Left lung (tissue), 14 donors: ENCODE measurements at places on chromosomes 1 and 21. TPM values are rescaled to one million over a fixed set of nuclear protein-coding genes. Genes with fewer than 3 reads are reported as not detected.

DNA sequence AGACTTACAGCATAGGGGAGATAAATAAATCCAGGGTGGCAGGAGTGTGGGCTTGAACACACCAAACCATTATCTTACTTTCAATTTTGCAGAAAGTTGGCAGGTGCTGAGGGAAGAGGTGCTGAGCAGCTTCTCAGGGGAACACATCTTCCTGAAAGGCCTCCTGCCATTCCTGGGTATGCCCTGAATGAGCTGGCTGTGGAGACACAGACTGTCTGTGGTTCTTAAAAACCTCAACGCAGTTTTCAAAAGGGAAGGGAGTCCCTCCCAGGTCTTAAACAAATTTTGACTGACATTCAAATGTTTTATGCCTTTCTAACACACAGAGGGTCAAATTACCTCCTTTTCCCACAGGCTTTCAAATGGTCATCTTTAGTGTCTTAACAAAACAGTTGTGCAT lies 166.9 kb downstream of the TNFSF18 start:
- H3K36me3 ChIP-seq = no peaks in the 10 kb centered on the region
- no peaks in the 10 kb centered on the region for H3K4me1 ChIP-seq
- no peak for DNase-seq
- no peaks in the 10 kb centered on the region for H3K27me3 ChIP-seq
- H3K4me3 ChIP-seq = no peak overlapping the region
- H3K27ac ChIP-seq = no peak overlapping the region

GRCh38 chr1:22738069-22738435 lies 27.4 kb downstream of the EPHB2 start:
- no peak overlapping the region for H3K4me3 ChIP-seq
- H3K36me3 ChIP-seq = no peaks in the 10 kb centered on the region
- no peak overlapping the region for H3K27ac ChIP-seq
- H3K4me1 ChIP-seq = no peaks in the 10 kb centered on the region

- no peak overlapping the region for H3K4me3 ChIP-seq
- H3K4me1 ChIP-seq = peaks cover 13% of the 10 kb centered on the region
- no peaks in the 10 kb centered on the region for H3K36me3 ChIP-seq
- H3K27me3 ChIP-seq = no peaks in the 10 kb centered on the region
- peak overlapping the region; percentile 24 for H3K27ac ChIP-seq
Measured at GRCh38 chr1:205598841-205599668, 32.8 kb downstream of the ELK4 start.

DNA sequence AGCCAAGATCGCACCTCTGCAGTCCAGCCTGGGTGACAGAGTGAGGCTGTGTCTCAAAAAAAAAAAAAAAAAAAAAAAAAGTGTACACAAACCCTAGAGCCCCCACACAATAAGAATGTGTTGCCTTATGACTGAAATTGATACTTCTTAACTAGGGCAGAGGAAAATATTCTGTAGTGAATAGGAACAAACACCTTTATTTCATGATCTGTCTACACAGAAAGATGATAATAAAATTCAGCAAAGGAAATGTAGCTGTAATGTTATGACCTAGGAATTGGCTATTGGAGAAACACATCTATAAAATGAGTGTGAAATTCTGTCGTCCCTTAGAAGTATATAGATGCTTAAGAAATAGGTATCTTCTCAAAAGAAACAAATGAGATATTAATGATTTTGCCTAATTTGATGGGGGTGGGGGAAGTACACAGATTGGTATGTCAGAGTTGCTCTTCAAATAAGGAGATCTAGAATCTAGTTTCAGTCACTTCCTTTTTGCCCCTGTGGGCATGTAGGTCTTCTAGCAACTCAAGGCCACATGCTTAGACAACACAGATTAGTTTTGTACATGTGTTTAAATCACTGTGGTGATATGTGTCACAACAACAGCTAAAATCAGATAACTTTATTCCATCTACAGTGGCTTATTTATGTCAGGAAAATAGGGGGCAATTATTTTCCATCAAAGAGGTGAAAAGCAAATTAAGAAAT lies 10.7 kb upstream of the GPR25 start:
- no peaks in the 10 kb centered on the region for H3K36me3 ChIP-seq
- no peaks in the 10 kb centered on the region for H3K4me1 ChIP-seq

- no peaks in the 10 kb centered on the region for H3K4me1 ChIP-seq
- H3K4me3 ChIP-seq = no peak overlapping the region
- H3K27me3 ChIP-seq = no peaks in the 10 kb centered on the region
- DNase-seq = no peak
- no peak overlapping the region for H3K27ac ChIP-seq
Measured at GRCh38 chr1:65207317-65207716, 59.3 kb downstream of the AK4 start.

DNA sequence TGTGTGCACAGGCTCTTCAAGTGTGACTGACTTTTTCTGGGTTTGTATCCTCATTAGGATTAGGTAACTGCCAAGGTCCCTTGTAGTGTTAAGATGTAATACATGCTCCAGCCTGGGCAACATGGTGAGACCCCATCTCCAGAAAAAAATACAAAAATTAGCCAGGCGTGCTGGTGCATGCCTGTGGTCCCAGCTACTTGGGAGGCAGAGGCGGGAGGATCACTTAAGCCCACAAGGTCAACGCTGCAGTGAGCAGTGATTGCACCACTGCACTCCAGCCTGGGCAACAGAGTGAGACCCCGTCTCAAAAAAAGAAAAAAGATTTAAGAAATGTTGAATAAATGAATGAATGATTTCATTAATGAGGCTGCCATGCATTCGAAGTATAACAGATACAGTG lies 15.1 kb downstream of the ZBTB17 start:
- H3K27me3 ChIP-seq = no peaks in the 10 kb centered on the region
- H3K4me1 ChIP-seq = peaks cover 6% of the 10 kb centered on the region
- H3K4me3 ChIP-seq = no peak overlapping the region
- DNase-seq = no peak
- H3K36me3 ChIP-seq = no peaks in the 10 kb centered on the region

DNA sequence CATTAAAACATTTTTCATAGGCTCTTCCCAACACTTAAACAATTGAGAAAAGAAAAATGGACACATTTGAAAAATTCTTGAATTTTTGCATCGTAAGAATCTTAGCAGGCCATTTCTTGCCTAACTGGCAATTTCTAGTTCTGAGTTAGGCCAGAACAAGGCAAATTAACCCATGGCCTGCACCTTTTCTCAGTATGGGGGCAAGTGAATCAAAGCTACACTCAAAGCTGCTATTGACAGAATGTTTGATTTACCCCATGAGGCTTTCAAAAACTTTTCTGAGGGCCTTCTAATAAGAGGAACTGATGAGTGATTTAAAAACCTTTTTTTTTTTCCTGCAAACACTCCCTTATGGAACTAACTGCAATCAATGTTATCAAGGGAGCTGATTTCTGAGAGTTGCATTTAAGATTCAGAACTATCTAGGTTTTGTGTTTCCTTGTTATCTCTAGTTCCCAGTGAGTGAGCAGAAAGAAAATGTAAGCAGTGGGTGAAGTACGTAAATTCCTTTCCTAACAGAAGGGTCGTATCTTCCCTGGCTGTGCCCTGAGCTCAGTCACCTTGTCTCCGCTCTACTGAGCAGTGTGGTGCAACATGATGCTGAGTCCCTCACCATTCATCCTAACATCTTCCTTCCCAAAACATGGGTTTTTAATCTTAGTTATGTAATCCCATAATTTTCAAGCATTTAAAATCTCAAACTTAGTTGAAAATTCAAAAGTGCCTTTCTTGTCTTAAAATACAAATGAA lies 353.7 kb downstream of the DPYD start:
- peaks cover 17% of the 10 kb centered on the region for H3K36me3 ChIP-seq
- DNase-seq = no peak
- H3K27ac ChIP-seq = no peak overlapping the region

GRCh38 chr1:66890621-66891020 lies 34.0 kb downstream of the DNAI4 start:
- no peak for DNase-seq
- no peaks in the 10 kb centered on the region for H3K27me3 ChIP-seq
- H3K4me1 ChIP-seq = no peaks in the 10 kb centered on the region
- no peak overlapping the region for H3K27ac ChIP-seq

DNA sequence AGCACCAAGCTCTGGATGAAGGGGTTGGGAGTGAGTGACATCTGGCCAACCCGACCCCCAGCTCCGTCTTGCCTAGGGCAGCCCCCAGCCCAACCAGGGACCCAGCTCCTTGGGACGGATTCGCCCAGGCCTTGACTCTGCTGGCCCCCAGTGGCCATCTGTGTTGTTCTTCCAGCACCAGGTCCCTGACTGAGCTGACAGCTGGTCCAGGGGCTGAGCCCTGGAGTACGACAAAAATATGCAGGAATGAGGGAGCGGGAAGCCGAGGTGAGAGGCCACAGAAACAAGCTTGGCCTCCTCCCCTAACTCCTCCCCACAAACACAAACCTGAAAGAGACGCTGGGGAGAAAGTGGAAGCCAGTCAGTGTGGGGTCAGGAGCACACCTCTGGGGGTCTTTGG lies 55.0 kb upstream of the PAX7 start:
- no peaks in the 10 kb centered on the region for H3K4me1 ChIP-seq
- no peaks in the 10 kb centered on the region for H3K27me3 ChIP-seq
- no peaks in the 10 kb centered on the region for H3K36me3 ChIP-seq
- no peak overlapping the region for H3K27ac ChIP-seq
- H3K4me3 ChIP-seq = no peak overlapping the region

DNA sequence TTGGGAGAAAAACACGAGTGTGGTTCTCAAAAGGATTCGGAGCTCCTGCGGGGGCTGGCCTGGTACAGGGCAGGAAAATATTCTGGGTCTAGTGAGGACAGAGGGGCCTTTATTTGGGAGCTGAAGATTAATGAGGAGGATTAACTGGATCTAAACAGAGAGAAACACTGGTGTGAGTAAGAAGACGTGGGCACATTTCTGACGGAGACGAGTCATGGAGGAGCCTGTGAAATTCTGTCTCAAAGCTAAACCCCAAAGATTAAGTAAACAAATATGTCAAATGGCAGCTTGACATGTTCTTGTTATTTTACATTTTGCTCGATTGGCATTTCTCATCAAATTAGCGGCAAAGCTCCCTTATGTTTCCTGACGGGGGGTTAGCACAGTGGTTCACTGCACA lies 12.8 kb downstream of the PROK1 start:
- peak overlapping the region; percentile 40 for H3K27ac ChIP-seq
- H3K4me1 ChIP-seq = peaks cover 3% of the 10 kb centered on the region
- H3K36me3 ChIP-seq = no peaks in the 10 kb centered on the region
- H3K27me3 ChIP-seq = no peaks in the 10 kb centered on the region
- DNase-seq = no peak

DNA sequence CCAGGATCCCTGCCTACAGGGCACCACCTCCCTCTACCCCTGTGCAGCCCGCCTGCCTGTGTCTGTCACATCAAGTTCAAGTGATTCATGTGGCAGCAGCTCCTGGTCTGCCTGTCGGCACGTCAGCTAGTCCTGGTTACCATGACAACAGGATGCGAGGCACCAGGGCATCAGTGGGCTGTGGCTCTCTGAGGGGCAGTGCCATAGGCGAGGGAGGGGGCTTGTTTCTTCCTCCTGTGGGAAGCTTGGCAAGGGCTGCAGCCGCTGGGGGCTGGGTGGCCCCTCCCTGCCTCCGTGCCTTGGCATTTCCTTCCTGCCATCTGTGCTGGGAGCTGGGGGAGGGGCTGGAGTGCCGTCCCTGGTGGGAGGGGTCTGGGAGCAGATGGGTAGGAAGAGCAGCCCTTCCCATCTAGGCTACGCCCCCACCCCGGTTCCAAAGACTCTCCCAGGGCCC lies 43.1 kb downstream of the FOXO6 start:
- H3K4me1 ChIP-seq = no peaks in the 10 kb centered on the region
- H3K27me3 ChIP-seq = no peaks in the 10 kb centered on the region
- H3K4me3 ChIP-seq = no peak overlapping the region
- DNase-seq = no peak
- H3K27ac ChIP-seq = no peak overlapping the region

DNA sequence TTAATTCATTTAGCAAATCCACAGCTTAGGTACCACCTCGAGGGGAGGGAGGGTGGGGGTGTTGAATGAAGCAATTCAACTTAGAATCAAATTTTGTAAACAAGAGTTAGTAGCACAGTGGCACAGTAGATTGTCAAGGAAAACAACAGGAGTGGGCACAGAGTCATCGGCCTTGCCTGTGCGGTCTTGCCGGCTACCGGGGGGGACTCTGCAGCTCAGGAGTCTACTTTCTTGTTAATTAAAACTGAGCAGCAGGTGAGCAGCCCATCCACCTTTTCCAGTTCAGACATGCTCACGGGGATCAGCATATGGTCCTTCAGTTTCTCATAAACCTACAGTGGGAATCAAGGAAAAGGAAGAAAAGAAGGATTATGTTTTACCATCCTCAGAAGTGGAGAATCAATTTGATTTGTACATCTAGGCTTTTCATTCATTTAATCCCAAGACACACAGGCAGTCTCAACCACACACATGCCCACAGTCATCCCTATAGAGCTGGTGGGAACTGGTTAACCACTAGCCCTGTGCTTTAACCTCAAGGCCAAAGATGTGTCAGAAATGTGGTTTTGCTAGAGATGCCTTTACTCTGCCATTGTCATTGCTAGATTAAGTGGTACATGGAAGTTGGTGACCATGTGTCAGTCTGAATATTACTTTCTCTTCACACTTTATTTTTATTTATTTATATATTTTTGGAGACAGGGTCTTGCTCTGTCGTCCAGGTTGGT lies 45.0 kb upstream of the BCL10 start:
- no peaks in the 10 kb centered on the region for H3K36me3 ChIP-seq
- H3K4me1 ChIP-seq = peaks cover 7% of the 10 kb centered on the region
- no peaks in the 10 kb centered on the region for H3K27me3 ChIP-seq
- no peak overlapping the region for H3K27ac ChIP-seq
- DNase-seq = no peak

- no peak overlapping the region for H3K27ac ChIP-seq
- H3K4me1 ChIP-seq = peaks cover 42% of the 10 kb centered on the region
- no peak overlapping the region for H3K4me3 ChIP-seq
- H3K27me3 ChIP-seq = no peaks in the 10 kb centered on the region
- DNase-seq = no peak
Measured at GRCh38 chr1:156744786-156745419, 4.0 kb upstream of the MRPL24 start.

DNA sequence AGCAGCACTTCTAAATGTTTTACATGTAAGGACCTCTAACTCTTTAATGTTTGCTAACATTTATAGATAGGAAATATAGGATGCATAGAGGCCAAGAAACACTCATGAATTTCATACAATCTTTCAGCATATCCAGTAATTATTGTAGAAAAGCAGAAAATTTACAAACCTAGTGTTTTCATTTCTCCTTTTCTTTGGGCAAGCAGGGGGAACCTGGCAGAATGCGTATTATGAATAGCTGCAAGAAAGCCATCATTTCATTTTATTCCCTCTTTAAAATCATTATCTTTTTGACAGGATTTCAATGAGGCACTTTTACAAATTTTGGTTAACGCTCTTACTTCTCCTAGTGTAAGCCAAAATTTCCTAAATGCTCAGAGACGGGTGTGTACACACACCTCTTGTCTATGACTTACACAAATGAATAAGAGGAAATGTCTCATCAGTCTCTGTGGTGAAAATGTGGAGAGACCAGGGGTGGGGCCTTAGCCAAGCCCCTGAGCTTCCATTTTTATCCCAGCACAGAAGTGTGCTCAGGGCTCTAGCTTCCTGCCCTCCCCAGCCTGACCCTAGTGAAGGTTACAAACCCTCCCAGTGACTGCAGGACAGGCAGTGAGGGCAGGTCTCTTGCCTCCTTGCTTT lies 91.6 kb downstream of the LRRC8C start:
- DNase-seq = no peak
- H3K36me3 ChIP-seq = no peaks in the 10 kb centered on the region
- no peaks in the 10 kb centered on the region for H3K27me3 ChIP-seq

The CEP104 gene
- total RNA-seq = 49.5 TPM

The CLCA4 gene
- total RNA-seq = not detected

The ESPN gene
- total RNA-seq = 3.7 TPM

The RAB3B gene
- total RNA-seq = 0.05 TPM

The VSIG8 gene
- total RNA-seq = not detected

The OR2L2 gene
- total RNA-seq = not detected

The CAMSAP2 gene
- total RNA-seq = 32.2 TPM

The PIAS3 gene
- total RNA-seq = 35.8 TPM
